ENCODE measurements at places on chromosomes 13 and 19.

DNA sequence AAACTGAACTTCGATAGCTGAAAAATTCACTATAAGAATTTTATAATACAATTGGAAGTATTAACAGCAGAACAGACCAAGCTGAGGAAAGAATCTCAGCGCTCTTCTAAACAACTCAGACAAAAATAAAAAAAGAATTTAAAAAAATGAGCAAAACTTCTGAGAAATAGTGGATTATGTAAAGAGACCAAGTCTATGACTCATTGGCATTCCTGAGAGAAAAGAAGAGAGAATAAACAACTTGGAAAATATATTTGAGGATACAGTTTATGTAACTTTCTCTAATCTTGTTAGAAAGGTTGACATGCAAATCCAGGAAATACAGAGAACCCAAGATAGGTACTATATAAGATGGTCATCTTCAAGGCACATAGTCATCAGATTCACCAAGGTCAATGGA lies 25.4 kb downstream of the SLC25A15 start:
- no peak for DNase-seq

GRCh38 chr19:46385636-46386035 lies 27.7 kb downstream of the CCDC8 start:
- no peak for DNase-seq

- DNase-seq: no peak
Observed at GRCh38 chr13:59691501-59692066, 472.1 kb downstream of the DIAPH3 start.

DNA sequence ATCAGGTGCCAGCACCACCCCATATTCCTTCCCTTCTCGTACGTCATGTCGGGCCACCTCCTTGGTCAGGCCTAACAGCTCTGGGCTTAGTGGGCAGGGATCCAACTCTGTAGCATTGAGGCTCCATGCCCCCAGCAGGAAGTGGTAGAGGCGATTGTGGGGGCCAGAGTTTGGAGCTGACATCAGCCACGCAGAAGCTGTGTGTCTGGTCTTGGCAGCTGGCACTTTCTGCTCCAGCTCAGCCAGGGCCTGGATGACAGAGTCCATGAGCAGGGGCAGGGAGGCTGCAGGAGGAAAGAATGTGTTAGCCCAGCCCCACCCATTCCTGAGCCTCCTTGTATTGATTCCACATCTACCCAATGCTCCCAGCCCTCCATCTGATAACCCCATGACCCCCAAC lies 3.0 kb downstream of the PGLYRP2 start:
- no peak for DNase-seq

- no peak for DNase-seq
Observed at GRCh38 chr13:114067886-114068651, 64.4 kb downstream of the RASA3 start.

GRCh38 chr13:50720861-50721671 lies 122.4 kb downstream of the DLEU7 start:
- no peak for DNase-seq

DNA sequence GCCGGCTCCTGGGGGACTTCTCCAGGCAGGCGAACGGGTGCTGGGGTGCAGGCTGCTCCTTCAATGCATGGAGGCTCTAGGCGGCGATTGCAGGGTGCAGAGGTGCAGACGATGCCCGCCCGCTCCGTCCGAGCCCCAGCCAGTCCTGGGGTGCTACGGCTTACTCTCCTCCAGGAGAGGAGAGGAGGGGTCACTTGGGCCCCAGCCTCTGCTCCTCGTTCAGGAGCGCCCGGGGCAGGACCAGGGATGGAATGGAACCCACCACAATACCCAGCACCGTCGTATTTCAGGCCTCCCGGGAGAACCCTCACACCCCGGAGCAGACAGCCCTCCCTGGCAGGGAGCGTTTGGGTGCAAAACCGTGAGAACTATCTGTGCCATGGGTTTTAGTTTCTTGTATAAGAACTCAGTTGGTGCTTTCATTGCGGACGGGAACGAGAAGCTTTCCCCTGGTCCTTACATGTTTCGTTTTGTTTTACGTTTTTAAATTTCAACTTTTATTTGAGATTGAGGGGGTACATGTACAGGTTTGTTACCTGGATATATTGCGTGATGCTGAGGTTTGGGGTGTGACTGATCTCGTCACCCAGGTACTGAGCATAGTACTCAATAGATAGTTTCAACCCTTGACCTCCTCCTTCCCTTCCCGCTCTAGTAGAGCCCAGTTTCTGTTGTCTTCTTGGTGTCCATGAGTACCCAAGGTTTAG lies 46.8 kb downstream of the ARHGEF18 start:
- DNase-seq: no peak

- no peak for DNase-seq
Observed at GRCh38 chr19:15671891-15672579, 852 bp upstream of the CYP4F12 start.

DNA sequence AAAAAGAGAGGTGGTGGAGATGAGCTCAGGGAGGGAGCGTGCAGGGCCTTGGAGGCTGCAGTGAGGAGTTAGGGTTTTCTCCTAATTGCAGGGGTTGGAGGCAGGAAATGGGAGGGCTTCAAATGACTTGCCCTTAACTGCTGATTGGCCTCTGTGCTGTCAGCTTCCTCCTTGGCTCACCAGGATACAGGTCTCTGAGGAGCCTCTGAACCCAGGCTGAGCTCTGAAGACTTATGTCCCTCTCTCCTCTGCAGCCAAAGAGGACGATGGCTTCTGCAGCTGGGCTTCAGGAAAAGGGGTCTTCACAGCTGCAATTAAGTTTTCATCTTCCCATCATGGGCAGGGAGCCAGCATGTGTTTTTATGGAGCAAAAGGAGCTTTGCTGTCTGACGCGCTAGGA lies 6.7 kb upstream of the RANBP3 start:
- no peak for DNase-seq

- DNase-seq: no peak
Observed at GRCh38 chr19:11721681-11722080, 17.1 kb downstream of the ZNF823 start.

- no peak for DNase-seq
Observed at GRCh38 chr19:19176950-19177349, 6.9 kb upstream of the MEF2B start.

GRCh38 chr19:48739404-48740163 lies 826 bp downstream of the RASIP1 start:
- no peak for DNase-seq

DNA sequence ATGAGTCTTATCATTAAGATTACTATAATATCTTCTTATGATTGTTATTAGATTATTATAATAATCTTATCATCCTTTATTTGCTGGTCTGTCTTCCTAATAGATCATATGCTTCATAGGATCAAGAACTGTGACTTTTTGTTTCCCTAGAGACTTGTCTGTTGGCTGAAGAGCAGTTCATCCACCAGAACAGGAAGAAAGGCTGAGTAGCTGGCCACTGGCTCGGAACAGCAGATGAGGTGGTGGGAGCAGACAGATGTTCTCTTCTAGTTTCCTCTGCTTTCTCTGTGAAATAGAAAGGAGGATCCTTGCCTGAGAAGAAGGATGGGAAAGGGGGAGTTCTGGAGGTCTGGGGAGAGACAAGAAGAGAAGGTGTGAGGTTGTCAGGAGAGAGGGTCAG lies 120.0 kb downstream of the CCNA1 start:
- no peak for DNase-seq

GRCh38 chr13:34571716-34572115 lies 370.4 kb upstream of the NBEA start:
- DNase-seq: no peak

- no peak for DNase-seq
Observed at GRCh38 chr19:42042455-42043170, 27.4 kb downstream of the GRIK5 start.

GRCh38 chr13:50592412-50593155 lies 250.9 kb downstream of the DLEU7 start:
- no peak for DNase-seq

DNA sequence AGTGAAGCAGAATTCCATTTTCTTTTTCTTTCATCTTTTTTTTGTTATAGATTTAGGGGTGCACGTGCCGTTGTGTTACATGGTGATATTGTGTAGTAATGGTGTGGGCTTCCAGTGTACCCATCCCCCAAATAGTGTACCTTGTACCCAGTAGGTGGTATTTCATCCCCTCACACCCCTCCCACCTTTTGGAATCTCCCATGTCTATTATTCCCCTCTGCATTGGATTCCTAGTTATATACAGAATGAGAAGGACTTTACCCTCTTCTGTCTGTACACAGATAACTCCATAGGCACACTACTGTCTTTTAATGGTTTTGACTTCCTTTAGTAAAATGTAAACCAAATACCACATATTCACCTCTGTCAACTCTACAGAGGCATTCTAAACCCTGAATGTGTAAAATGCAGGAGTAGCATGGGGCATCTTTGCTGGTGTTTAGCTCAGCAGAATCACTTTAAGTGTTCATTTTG lies 28.0 kb downstream of the FRY start:
- DNase-seq: no peak

GRCh38 chr19:54317108-54317964 lies 4.4 kb upstream of the LILRA5 start:
- DNase-seq: no peak

- no peak for DNase-seq
Observed at GRCh38 chr13:86918682-86919081, 752.5 kb upstream of the SLITRK5 start.

GRCh38 chr13:73820688-73821087 lies 313.5 kb downstream of the KLF12 start:
- no peak for DNase-seq

GRCh38 chr19:6803036-6803404 lies 30.5 kb downstream of the VAV1 start:
- no peak for DNase-seq

DNA sequence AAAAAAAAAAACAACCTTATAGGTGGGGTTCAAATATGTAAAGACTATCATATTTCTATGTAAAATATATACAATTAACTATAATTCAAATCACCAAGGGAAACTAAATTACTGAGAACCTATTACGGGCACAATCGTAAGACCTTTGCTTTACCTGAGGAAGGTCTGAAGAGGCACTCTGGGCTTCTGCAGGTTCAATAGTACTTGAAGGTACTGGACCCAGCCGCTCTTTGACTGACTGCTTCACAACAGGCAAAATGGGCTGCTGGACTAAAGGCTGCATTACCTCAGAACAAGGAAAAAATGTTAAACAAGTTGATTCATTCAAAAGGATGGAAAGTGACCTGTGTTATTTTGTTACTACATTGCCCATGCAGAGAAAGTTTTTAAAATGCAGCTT lies 51.8 kb downstream of the RBM26 start:
- DNase-seq: no peak

DNA sequence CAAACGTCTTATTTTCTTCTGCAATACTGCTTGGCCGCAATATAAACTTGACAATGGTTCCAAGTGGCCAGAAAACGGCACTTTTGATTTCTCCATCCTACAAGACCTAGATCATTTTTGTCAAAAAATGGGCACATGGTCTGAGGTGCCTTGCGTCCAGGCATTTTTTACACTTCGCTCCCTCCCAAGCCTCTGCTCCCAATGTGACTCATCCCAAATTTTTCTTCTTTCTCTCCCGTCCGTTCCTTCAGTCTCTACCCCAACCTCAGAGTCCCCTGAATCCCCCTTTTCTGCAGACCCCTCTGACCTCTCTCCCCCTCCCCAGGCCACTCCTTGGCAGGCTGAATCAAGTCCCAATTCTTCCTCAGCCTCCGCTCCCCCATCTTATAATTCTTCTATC lies 14.3 kb upstream of the OR10H1 start:
- no peak for DNase-seq

GRCh38 chr13:25001476-25002206 lies 94.3 kb upstream of the PABPC3 start:
- no peak for DNase-seq

DNA sequence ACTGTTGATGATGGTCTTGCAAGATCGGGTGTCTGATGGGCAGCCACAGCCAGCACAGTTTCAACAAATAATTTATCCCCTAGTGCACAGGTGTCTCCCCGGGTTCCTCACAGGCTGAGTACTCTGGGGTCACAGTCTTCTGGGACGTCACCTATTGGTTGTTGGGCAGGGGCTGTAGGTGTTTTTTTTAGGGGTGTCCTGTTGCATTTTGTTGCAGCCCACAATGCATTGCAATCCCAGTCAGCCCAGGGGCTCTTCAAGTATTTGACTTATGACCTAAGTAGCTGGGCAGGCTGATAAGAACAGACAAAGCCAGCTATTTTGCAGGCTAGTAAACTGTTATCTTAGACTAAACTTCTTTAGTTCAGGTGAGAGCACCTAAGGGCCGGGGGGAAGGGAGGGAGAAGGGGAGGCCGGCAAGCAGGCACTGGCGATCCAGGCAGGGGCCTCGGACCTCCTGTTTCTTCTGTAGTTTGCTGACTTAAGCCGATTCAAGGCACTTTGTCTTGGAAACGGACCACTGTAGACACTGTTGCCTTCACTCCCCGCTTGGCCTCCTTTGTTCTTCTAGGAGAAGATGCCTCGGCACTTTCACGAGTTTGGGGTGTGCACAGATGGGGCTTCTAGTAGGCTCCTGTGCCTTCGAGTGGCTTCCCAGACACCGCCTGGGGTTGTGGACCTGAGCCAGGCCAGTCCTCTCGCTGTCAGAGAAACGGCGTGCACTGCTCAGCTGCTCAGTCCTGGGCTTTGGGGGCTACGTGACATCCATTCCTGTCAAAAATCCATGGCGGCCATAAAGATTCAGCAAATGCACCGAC lies 33.9 kb upstream of the GRTP1 start:
- no peak for DNase-seq

GRCh38 chr13:86098511-86098910 lies 299.3 kb upstream of the SLITRK6 start:
- DNase-seq: no peak

GRCh38 chr19:45821570-45821969 lies 6.5 kb upstream of the RSPH6A start:
- DNase-seq: no peak

DNA sequence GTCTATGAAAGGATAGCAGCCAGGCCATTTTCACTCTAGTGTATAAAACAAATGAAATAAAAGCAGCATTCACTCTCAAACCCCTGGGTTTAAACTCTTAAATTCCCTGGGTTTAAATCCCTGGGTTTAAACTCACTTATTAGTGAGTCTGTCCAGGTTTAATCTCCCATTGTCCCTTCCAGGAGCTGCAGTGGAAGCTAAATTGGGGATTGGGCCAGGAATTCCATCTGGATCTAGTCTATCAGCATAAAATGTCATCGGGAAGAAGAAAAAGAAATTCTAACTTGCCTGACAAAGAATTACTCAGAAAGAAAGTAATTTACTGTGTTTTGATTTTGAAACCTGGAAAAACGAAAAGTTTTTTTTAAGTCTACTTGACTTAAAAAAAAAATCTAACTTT lies 54.8 kb downstream of the FRY start:
- DNase-seq: no peak

- DNase-seq: no peak
Observed at GRCh38 chr13:110347535-110348308, 40.6 kb downstream of the COL4A2 start.

- no peak for DNase-seq
Observed at GRCh38 chr19:49408816-49409440, 14.3 kb downstream of the PTH2 start.

GRCh38 chr19:54478677-54479266 lies 5.7 kb upstream of the CDC42EP5 start:
- DNase-seq: no peak

GRCh38 chr13:77831866-77832265 lies 86.8 kb downstream of the EDNRB start:
- DNase-seq: no peak

All from effector CD8-positive, alpha-beta T cell (primary cell).